Activated effector memory CD4-positive, alpha-beta T cell treated with anti-CD3 and anti-CD28 coated beads, Interleukin-2, amount 50 U/mL, for 16 hours (primary cell): ENCODE measurements at places on chromosomes 1 and 21.

GRCh38 chr1:178310685-178311105, 186.1 kb downstream of the CLEC20A start:
- DNase-seq: no peak

DNA sequence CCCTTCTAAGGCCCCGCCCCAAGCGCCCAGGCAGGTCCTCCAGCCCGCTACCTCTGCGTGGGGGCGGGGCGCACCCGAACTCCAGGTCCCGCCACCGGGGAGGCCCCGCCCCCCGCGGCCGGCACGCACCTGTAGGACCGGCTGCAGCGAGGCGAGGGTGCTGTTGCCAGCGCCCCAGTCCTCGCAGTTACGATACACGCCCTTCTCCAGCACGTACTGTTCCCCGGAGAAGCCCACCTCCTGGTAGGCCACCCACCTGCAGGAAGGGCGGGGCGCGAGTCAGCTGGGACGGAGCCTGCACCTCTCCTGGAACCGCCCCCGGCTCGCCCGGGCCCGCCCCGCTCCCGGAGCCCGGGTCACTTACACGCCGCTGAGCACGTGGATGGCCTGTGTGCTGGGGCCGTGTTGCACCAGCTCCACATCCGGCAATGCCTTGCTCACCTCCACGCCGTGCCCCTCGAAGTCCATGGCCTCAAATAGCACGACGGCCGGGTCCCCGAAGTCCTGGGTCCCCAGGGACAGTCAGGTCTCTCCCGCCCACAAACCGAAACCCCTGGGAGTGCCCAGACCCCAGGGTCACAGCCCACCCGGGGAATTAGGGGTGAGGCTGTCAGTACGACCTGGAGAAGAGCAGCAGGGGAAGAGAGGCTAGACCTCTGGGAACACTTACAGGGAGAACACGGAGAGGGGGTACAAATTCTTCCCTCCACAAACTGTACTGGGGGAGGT, 17.3 kb downstream of the CRYBG2 start:
- peak; percentile 95 for DNase-seq

DNA sequence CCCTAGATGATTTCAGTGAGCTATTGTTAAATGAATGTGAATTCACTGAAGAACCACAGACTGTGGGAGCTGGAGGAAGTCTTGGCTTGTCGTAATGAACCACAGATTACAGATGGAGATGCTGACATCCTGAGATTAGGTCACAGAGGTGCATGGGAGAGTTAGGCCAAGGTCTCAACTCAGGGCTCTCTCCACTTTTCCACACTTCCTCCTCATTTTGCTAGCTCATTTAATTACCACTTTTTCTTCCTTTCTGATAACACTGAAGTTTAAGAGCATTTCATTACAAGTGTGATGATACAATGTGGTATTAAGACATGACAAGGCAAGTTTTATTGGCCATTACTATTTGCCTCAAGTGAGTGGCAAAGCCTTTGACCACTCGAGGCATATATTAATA, 30.8 kb downstream of the ST6GALNAC3 start:
- no peak for DNase-seq

DNA sequence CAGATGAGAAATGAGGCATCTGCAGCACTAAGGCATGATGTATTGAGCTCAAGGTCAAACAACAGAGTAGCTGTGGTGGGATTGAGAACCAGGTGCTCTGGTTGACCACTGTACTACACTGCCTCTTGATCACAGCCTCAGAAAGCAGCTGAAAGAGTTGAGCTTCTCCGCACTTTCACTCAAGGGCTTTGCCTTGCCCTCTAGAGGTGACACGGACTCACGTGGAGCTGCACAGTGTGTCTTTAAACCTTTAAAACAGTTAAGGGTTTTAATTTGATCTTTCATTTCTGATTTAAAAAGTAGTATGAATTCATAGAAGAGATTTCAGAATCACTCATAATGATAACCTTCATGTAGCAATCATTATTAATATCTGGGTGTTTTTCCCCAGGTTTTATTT, 132.5 kb downstream of the RWDD3 start:
- no peak for DNase-seq

DNA sequence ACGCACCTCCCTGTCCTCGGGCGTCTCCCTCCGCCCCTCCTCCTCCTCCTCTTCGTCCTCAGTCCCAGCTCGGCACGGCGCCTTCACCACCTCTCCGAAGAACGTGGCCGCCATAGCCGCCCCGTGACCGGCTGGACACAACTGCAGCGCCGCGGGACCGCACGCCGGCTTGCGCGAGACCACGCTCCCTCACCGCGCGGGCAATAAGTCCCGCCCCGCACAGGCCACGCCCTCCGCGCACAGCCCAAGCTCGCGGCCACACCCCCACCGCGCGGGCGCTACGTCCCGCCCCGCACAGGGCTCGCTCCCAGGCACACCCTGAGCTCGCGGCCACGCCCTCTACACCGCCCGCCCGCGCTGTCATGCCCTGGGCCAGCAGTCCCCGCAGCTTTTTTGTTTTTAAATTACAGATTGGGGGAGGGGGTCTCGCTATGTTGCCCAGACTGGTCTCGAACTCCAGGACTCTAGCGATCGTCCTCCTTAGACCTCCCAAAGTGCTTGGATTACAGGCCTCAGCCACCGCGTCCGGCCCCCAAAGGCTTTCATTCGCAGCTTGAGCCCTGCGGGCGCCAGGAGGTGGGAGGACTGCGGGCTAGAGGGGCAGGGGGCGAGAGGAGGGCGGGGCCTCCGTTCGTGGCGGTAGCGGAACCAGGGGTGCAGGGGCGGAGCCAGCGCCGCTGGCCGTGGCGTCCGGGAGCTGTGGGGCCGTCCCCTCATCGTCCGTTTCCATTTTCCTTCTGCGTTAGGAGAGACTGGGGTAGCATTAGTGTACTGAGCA, at the start of gene PSMG1:
PSMG1 (minus strand) TSS at position 180 of the 778 bp plus-strand sequence; CDS start at position 114, 66 bp downstream.
- peak; percentile 98 for DNase-seq

DNA sequence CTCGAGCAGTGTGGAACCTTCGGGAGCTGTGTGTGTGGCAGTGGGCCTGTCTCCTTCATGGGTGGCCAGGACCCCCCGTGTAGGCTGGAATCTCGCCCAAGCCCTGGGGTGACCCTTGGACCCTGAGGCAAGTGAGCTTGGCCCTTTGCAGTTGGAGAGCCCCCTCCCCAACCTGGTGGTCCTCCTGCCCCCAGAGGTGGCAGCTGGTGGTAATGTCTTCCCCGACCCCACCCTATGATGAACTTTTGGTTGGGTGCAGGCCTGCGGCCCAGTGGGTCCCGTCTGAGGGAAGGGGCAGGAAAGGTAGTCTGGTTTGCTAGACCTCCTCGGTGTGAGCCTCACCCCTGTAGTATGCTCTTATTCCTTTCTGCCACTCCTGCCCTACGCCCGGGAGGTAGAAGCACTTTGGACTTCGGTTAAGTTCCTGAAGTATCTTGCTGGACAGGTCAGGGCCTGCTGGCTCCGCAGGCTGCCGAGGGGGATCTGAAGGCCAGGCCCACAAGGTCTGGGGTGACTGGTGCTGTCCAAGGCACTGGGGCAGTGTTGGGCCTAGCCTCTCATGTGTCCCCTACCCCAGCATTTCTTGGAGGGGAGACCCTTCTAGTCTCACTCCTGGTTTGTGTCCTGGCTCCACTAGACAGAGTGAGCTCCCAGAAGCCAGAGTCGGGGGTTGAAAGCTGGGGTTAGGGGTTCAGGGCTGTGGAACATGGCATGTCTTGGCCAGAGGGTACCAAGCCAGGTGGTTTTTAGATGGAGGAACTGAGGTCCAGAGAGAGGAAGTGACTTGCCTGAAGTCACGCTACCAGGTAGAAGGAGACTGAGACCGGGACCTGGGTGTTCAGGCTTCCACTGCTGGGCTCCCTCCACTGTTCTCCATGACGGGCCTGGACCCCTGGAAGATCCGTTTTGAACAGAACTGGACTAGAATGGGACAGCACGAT, 1.8 kb downstream of the ZNF362 start:
- DNase-seq: no peak

- DNase-seq: no peak
Observed at GRCh38 chr1:81703391-81703755, 97.4 kb upstream of the ADGRL2 start.

- DNase-seq: no peak
Observed at GRCh38 chr1:96634883-96635282, 86.7 kb upstream of the PTBP2 start.

GRCh38 chr1:203630697-203631096, 4.1 kb downstream of the ATP2B4 start:
- DNase-seq: no peak

- DNase-seq: no peak
Observed at GRCh38 chr1:26771643-26772321, 16.0 kb upstream of the PIGV start.

GRCh38 chr1:115545791-115546733, 95.7 kb upstream of the VANGL1 start:
- DNase-seq: no peak

GRCh38 chr1:51489472-51489871, 29.6 kb downstream of the EPS15 start:
- no peak for DNase-seq

- no peak for DNase-seq
Observed at GRCh38 chr1:32540605-32541004, 1.4 kb downstream of the ZBTB8A start.

DNA sequence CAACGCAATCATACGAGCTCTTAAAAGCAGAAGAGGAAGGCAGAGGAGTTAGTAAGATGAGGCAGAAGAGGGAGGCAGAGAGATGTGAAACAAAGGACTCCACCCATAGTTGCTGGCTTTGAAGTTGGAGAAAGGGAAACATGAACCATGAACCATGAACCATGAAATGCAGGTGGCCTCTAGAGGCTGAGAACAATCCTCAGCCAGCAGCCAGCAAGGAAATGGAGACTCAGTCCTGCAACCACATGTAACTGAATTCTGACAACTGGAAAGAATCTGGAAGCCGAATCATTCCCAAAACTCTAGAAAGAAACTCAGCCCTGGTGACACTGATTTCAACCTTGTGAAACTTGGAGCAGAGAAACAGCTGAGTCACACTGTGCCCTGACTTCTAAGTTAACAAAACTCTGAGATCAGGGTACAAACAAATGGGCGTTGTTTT, 10.1 kb downstream of the DIPK1A start:
- no peak for DNase-seq

- DNase-seq: no peak
Observed at GRCh38 chr1:110221119-110221518, 11.0 kb downstream of the KCNC4 start.

- no peak for DNase-seq
Observed at GRCh38 chr1:14138687-14139086, 438.7 kb downstream of the PRDM2 start.

- DNase-seq: no peak
Observed at GRCh38 chr1:222552882-222553281, 5.0 kb upstream of the HHIPL2 start.

- no peak for DNase-seq
Observed at GRCh38 chr1:56287721-56288120, 291.6 kb downstream of the PLPP3 start.

- DNase-seq: no peak
Observed at GRCh38 chr21:17472592-17473271, 40.1 kb upstream of the CXADR start.

GRCh38 chr1:164982545-164982944, 374.0 kb downstream of the LMX1A start:
- no peak for DNase-seq

DNA sequence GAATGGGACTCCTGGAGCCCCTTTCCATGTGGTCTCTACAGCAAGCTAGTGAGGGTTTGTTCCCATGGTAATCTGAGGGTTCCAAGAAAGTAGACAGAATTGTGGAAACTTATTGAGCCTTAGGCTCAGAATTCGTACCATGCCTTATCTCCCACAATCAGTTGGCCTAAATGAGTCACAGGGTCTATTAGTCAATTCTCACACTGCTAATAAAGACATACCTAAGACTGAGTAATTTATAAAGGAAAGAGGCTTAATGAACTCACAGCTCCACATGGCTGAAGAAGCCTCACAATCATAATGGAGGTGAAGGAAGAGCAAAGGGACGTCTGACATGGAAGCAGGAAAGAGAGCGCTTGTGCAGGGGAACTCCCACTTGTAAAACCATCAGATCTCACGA, 106.6 kb upstream of the CXADR start:
- no peak for DNase-seq

DNA sequence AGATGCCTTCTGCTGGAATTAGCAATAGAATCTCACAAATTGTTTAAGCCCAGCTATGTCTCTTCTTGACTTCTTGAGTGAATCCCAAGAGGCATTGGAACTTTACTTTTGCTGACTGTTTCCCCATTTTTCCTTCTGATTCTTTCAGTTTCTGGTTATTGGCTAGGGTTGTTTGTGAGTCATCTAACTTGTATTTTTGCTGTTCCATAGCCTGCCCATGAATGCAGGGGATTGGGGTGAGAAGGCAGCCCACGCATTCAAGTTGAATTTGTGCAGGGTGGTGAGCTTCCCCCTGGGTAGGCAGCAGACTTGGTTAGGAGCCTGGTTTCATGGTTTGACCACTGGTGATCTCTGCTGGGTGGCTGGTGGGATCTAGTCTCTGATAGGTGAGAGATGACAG, 10.4 kb upstream of the KLF17 start:
- no peak for DNase-seq

- DNase-seq: peak; percentile 95
Observed at GRCh38 chr1:23619299-23620188, 60.2 kb upstream of the ID3 start.

- DNase-seq: no peak
Observed at GRCh38 chr1:161197560-161198193, 1.2 kb downstream of the ADAMTS4 start.

DNA sequence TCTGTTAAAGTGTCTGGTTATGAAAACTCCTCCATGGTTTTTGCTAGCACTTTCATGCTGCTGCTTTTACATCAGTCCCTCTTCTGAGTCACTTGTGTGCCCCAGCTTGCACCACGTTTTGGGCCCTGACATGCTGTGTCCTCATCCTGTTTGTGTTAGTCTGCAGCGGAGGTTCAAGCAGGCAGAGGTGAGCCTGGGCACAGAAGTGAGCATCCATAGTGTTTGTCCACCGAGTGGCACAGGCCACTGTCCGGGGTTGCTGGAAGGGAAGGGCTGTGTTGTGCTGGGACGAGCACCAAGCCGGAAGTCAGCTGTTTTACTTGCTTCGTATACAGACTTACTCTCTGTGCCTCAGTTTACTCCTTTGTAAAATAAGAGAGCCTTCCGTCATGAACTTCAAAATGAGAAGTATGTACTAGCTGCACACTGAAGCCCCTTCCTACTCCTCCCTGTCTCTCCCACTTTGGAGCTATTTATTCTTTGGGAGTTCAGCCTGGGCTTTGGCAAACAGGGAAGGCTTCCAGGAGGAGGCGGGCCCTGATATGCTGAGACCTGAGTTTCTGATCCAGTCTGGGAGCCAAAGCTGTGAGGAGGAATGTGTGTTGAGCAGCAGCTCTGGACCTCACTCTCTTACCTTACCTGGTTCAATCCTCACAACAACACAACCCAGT, 10.7 kb upstream of the LAPTM5 start:
- no peak for DNase-seq

GRCh38 chr1:83828456-83828855, 170.5 kb downstream of the TTLL7 start:
- DNase-seq: no peak

GRCh38 chr21:14585122-14585521, 39.0 kb upstream of the SAMSN1 start:
- no peak for DNase-seq

- DNase-seq: no peak
Observed at GRCh38 chr1:77120950-77121349, 98.3 kb downstream of the PIGK start.
